NCI-H446 (cell line): ENCODE measurements at places on chromosomes 16 and 17.

- no peak for DNase-seq
These were observed 239.4 kb upstream of the TBX2 start for GRCh38 chr17:61160204-61160603.

DNA sequence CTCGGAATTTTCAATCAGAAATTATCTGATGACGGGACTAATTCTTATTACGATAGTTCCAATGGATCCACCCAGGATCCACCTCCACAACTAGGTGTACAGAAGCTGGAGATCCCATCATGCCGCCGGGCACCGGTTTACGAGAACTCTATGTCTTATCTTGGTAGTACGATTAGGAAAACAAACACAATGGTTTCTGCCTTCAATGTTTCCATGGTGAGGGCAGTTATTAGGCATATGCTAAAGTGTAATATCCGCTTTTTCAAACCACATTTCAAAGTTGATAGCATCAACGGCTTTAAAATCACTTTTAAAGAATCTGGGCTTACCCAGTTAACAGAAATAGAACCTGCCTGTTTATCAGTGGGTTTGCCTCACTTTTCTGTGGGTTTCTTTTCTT, 705.7 kb downstream of the MAF start:
- no peak for DNase-seq

DNA sequence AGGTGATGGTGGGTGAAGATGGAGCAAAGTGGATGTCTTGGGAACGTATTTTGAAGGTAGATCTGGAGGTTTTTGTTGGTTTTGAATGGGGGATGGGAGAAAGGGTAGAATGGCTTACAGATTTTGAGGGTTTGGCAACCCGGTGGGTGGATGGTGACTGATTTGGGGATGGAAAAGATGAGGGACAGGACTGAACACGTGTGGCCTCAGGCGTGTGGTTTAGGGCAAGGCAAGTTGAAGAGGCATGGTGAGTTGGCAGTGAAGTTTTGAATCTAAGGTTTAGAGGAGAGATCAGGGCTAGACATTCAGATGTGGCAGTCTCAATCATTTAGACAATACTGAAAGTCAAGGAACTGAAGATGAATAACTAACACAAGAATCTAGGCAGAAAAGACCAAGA, 5.0 kb upstream of the DCTPP1 start:
- no peak for DNase-seq

- DNase-seq, result no peak
These were observed 5.3 kb downstream of the DOC2A start for GRCh38 chr16:30005341-30006094.

DNA sequence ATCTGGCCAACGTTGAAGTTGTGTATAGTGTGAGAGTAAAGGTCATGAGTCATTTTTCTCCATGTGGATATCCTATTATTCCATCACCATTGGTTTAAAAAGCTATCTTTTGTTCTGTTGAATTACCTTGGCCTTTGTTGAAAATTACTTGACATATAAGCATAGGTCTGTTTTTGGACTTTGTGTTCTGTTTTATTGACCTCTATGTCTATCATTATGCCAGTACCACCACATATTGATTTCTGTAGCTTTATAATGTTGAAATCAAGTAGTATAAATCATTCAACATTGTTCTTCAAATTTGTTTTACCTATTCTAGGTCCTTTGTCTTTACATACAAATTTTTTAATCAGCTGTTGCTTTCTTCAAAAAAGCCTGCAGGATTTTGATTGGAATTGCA, 58.5 kb downstream of the NLK start:
- DNase-seq, result no peak

- no peak for DNase-seq
These were observed 6.2 kb downstream of the PHOSPHO1 start for GRCh38 chr17:49224198-49224996.

DNA sequence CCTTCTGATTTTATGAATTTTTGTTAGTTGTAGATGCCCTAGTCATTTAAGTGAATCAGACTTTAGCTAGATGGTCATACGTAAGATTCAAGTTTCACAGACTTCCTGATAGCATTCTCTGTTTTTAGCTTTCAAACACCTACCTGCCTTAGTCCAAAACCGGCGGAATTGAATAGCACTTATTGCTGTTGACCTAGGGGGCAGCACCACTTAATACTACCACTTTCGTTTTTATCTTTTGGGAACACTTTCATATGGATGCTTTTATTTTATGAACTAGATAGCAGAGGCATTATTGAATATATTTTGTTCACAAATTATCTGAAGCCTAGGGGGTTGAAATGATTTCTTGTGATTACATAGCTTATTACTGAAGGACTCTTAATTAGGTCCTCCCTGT, 31.5 kb downstream of the TADA2A start:
- no peak for DNase-seq
